ENCODE measurements at places on chromosomes 5 and 9.

DNA sequence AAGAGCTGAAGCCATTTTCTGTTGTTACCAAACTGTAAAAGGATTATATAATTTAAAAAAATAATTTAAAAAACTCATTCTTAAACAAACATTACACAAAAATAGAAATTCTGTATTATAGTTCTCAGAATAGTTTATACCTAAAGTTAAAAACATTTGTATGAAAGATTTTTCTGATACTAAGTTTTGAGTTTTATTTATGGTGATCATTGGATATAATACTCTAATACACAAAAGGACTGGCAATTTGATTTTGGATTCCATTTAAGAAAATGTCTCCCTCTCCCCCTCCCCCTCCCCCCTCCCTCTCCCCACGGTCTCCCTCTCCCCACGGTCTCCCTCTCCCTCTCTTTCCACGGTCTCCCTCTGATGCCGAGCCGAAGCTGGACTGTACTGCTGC lies 37.7 kb upstream of the PDCL start:
- no peak for DNase-seq

GRCh38 chr5:92525131-92525530 lies 1055.9 kb downstream of the NR2F1-AS1 start:
- no peak for DNase-seq

GRCh38 chr5:99248066-99248465 lies 319.3 kb upstream of the CHD1 start:
- DNase-seq: no peak

DNA sequence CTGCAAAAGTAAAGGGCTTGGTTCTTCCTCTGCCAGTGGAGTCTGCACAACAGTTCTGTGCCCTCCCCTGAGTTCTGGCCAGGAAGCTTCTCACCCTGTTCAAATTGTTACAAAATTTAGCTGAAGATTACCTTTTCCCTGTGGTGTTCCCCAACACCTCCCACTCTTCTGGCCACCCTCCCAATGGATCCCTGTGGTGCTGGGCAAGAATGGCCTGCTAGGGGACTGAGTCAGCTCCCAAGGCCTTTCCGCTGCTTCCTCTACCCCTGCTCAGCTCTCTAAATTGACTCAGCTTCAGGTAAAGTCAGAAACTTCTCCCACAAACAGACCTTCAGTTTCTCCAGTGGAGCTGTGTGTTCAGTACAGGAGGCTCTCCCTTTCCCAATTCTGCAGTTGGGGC lies 186.0 kb downstream of the NR2F1-AS1 start:
- DNase-seq: no peak

DNA sequence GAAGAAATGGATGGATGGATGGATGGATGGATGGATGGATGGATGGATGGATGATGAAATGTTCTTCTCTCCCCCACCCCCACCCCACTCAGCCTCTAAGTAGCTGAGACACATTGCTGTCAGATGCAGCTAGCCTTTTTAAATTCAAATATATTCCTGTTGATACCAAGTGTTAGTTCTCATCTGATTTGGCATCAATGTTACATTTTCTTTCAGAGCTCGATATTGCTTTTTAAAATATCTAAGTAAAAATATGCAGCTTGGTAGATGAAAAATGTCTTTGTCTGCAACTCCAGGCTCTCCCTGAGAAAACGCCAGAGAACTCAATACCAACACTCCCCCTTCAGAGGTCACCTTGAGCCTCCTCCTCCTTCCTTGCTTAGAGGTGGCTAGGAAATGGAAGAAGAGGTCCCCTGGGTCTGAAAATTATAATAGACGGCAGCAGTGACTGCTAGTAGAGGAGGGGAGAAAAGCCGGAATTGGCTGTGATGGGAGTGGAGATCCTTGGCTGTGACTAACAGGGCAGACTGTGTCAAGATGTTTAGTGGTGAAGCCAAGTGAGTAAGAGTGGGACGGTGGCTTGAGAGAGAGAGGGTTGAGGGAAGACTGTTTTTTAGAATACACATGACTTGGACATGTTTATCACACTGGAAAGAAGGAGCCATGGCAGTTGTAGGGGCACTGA lies 156.0 kb downstream of the ZNF462 start:
- peak; percentile 75 for DNase-seq

- no peak for DNase-seq
These were observed 11.3 kb downstream of the RALGPS1 start for GRCh38 chr9:126925876-126926275.

DNA sequence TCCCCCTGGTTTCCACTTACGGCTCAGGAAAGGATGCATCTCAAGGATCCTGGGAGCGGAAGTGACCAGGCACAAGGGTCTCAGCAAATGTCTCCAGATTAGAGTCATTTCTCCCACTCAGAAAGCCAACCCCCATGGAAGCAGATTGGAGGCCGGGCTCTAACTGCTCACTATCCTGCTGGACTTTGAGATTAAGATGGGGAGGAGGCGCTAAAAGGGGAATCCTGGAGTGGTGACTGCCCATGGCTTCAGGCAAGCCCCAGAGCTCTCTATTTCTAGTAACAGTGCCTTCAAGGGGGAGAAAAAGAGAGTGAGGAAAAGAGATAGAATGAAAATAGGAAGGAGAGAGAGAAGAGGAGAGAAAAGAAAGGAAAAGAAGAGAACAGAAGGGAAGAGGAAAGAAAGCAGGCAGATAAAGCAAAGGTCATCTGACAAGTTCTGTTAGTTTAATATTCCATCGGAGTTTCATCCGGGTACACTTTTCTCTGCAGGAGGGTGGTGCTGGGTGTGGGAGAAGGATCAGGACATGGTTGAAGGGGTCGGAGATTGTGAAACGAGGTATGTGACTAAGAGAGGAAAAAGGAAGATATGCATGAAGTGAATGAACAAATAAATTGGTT lies at the start of gene AGXT2:
TSS of gene AGXT2 (minus strand) at position 165 of the 620 bp plus-strand sequence. CDS start at position 108, 57 bp downstream.
- DNase-seq: no peak

GRCh38 chr5:154618696-154619095 lies 136.5 kb upstream of the LARP1 start:
- DNase-seq: no peak

DNA sequence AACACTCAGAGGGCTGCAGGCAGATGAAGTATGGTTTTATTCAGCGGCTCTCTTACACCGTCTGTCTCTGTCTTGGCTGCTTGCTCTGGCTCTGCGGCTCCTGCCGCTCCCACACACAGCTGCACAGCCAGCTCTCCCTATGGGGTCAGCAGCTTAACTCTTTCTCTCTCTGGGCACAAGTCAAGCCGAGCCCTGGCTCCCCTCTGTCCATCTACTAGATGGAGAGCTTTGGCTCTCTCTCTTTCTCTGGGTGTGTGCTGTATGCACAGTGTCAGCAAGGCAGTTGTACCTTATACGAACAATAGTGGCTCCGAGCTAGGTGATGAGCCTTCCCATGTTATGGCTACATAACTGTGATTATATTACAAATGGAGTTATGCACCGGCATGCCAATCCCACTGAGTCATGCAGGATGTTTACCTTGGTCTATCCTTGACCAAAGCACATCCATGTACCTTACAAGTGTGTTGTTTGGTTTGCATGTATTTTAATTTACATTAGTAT lies 19.3 kb upstream of the PPP2CA start:
- DNase-seq: peak; percentile 68

GRCh38 chr5:163821142-163821541 lies 315.7 kb downstream of the MAT2B start:
- no peak for DNase-seq

- no peak for DNase-seq
These were observed 472.9 kb downstream of the ARHGEF28 start for GRCh38 chr5:74098941-74099340.

DNA sequence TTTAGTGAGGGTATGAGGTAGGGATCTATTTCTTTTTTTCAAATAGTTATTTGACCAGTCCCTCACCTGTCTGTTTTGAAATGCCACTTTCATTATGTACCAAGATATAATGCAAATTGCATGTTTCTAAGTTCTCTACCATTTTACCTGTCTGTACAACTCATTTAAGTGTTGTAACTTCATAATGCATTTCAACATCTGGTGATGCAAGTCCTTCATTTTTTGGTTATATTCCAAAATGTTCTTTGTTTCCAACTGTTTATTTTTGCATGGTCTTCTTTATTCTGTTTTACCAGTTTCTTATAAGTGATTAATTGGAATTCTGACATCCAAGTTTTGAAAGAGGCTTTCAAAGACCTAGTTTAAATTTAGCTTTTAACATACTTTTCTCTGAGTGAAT lies 26.8 kb downstream of the TDRD7 start:
- DNase-seq: no peak
